ENCODE measurements at places on chromosomes 5 and 9.

GRCh38 chr9:4831944-4832343, 39.2 kb downstream of the RCL1 start:
- DNase-seq: no peak

DNA sequence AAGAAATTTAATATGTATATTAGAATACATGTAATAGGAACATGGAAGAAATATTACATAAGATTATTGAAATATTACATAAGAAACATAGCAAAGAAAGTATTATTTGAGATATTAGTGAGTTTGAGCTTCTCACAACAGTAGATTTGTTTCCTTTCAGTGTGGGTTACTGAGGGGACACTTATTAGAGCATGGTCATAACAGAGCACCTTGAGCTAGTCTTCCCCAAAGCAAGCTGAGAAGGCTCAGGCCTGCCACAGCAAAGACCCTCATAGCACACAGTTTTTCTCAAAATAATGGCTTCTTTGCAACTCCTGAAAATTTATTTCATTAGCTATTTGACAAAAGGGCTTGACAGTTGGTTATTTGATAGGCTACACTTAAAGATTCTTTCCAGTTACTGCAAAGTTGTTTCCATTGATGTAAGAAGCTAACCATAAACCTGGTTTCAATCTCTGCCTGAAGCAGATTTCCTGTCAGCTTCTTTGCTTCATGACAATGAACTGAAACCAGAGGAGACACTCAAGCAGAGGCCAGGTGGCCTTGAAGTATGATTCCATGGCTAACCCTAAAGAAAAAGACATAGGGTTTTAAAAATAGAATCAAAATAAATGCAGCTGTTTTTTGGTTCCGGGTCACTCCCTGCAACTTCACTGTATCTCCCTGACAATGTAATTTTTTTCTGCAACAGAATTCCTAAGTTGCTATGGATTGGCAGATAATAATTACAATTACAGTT, 68.6 kb downstream of the ERMP1 start:
- DNase-seq: no peak

DNA sequence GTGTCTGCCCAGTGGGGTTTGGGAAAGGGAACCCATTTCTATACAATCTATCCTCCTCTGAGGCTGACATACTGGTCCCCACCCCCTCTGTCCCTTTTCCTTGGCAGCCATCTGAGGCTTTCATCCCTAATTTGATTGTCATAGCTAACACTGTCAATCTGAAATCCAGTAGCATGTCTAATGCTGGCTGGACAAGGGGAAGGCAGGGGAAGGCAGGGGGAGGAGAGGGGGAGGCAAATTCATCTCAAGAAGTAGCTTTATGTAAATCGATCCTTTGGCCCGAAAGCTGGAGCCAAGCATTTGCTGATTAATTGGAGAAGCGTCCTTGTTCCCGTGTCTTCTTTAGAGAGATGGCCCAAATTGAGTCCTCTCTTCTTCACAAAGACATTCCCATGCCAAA, 314.1 kb upstream of the PANK3 start:
- no peak for DNase-seq

DNA sequence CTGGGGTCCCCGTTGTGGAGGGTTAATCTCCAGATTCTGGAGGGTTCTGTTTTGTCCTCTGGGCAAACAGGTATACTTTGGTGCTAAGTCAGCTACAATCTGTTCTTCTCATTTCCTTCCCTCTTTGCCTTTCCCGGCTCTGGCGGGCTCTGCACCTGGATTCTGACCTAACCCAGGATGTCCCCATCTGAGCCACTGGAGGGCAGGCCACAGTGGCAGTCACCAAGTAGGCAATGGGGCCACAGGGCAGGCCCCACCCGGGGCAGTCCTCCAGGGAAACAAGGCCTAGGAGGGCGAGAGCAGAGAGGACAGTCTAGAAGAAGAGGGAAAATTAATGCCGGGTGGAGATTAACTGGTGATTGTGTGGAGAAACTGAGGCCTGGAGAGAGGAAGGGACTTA, 40.4 kb upstream of the HRH2 start:
- DNase-seq: no peak

DNA sequence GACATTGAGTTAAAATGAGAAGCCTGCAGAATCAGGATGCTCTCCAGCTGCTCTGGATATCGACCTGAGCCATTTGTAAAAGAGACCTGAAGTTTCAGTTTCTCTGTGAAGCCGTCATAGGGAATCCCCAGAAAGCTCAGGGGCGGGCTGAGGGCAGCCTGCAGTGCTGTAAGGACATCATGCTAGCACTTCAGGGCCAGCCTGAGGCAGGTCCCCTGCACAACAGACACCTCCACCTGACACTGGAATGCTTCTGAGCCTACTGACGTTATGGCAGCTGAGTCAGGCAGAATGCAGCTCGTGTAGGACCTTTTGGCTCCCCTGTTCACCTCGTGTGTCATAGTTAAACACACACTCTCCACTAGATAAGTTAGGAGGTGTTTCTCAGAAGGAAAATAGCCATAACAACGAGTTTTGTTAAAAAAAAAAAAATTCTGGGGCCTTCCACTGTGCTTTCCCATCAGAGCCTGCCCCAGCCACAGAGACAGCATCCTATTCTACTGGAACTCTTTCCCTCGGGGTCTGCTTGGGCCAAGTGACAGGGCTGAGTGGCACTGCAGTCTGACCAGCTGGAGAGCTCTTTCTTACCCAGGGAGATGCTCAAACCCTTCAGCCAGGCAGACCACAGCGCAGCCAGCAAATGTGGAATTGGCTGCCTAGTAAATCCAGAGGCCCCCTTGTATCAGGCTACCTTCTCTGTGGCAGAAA, 354.9 kb downstream of the DIRAS2 start:
- DNase-seq: no peak

- no peak for DNase-seq
These were observed 19.7 kb downstream of the GLRA1 start for GRCh38 chr5:151904909-151905308.
